Activated T-helper 1 cell treated with anti-CD3 and anti-CD28 coated beads, Interleukin-12 subunit alpha, Interleukin-12 subunit beta, Interleukin-2, Interleukin-4 antibody, amounts not matched to agents 30 ng/mL and 10 ng/mL and 1 ng/mL, durations not matched to agents 14 hours and 24 hours and 36 hours (primary cell): ENCODE measurements at places on chromosomes 2 and 18.
A peak's percentile ranks its signal among the peaks of the same experiment; 100 is the strongest.

GRCh38 chr2:239700686-239701345, 300.0 kb upstream of the HDAC4 start:
- H3K27ac ChIP-seq, result no peak overlapping the region
- peaks cover 5% of the 10 kb centered on the region for H3K27me3 ChIP-seq
- no peak for DNase-seq
- no peaks in the 10 kb centered on the region for H3K4me1 ChIP-seq
- H3K4me3 ChIP-seq, result no peak overlapping the region

DNA sequence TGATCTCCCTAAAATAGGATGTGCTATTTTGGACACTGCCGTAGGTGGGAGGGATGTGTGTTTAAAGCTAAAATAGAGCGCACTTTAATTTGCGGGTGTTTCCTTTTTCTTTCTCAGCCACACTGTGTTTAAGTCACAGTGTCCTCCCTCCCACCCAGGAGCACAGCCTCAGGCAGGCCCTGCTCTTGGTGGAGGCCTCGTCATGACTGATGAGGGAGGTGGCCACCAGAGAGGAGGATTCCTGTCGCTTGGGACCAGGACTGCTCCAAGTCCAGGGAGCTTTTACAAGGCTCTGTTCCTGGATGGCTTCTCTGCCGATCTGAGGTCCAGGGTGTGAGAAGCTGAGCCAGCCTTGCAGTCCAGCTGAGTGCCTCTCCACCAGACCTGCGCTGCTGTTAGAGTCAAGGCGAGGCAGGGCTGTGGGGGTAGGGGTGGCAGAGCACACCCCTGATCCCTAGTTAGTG, 33.5 kb downstream of the INPP4A start:
- H3K36me3 ChIP-seq, result peaks cover 17% of the 10 kb centered on the region
- no peak for DNase-seq
- H3K27ac ChIP-seq, result peak overlapping the region; percentile 81
- peaks cover 99% of the 10 kb centered on the region for H3K4me1 ChIP-seq
- H3K27me3 ChIP-seq, result no peaks in the 10 kb centered on the region

- H3K27me3 ChIP-seq, result no peaks in the 10 kb centered on the region
- peaks cover 7% of the 10 kb centered on the region for H3K36me3 ChIP-seq
- peak; percentile 75 for DNase-seq
- H3K27ac ChIP-seq, result peak within 1 kb of the TSS; percentile 89
Measured at GRCh38 chr2:62195421-62196277, at the start of gene B3GNT2. TSS of gene B3GNT2 (plus strand) at chr2:62196115. CDS start at chr2:62222221, 26,106 bp downstream.

- H3K27ac ChIP-seq, result no peak overlapping the region
- no peak overlapping the region for H3K4me3 ChIP-seq
- H3K4me1 ChIP-seq, result no peaks in the 10 kb centered on the region
- no peaks in the 10 kb centered on the region for H3K36me3 ChIP-seq
- no peak for DNase-seq
- peaks cover 5% of the 10 kb centered on the region for H3K27me3 ChIP-seq
Measured at GRCh38 chr2:36663851-36664695, 32.4 kb upstream of the VIT start.

DNA sequence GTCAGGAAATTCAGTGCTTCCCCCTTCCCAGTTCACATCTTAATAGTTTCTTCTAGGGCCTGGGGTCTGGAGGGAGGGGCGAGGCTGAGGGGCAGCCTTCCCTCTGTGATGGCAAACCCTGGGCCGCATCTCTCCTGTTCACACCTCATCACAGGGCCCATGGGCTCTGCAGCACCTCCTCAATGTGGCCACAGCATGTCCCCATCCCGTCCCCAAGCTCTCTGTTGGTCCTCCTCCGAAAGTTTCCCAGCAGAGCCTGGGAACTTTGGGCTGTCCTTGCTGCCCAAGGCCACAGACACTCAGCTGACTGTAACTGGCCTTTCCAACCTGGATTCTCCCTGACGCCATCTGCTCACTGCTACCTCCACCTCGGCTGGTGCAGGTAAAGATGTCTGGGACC, 112.7 kb upstream of the PTPRM start:
- no peak overlapping the region for H3K4me3 ChIP-seq
- no peaks in the 10 kb centered on the region for H3K4me1 ChIP-seq
- DNase-seq, result no peak
- H3K36me3 ChIP-seq, result no peaks in the 10 kb centered on the region
- H3K27ac ChIP-seq, result no peak overlapping the region

DNA sequence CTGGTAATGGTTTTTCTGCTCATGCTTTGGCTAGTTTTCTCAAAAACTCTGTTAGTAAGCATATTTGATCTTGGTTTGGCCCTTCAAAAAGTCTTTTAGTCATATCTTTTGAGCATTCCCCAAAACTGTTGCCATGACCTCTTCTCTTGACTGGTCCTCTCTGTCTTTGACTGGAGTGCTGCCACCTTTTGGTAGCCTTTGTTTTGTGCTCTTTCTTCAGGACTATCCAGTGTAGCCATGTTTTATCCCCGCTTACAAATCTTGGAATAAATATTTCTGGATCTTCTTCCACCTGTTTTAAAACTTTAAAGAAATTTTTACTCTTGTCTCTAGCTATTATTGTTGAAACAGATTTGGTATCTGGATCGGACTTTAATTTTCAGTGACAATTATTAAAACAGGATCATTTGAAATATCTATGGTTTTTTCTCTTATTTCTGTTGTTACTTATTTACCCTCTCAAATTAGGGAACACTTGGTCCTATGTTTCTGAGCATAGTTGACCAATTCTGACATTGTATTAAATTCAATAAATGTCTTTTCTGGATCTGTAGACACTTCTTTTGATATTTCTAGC, 965 bp upstream of the ELOA2 start:
- no peak for DNase-seq
- H3K36me3 ChIP-seq, result no peaks in the 10 kb centered on the region
- peaks cover 4% of the 10 kb centered on the region for H3K27me3 ChIP-seq
- H3K4me1 ChIP-seq, result no peaks in the 10 kb centered on the region
- H3K4me3 ChIP-seq, result no peak overlapping the region

DNA sequence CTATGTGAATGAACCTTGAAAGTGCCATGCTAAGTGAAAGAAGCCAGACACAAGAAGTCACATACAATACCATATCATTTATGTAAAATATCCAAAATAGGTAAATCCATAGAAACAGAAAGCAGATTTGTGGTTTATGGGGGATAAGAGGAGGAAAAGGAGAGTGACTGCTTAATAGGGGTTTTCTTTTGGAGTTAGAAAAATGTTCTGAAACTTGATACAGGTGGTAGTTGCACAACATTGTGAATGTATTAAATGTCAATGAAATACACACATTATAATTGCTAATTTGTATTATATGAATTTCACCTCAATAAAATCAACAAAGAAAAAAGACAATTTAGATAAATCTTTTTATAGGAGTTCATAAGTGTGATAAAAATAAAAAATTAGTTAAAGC, 37.1 kb downstream of the MEMO1 start:
- peaks cover 5% of the 10 kb centered on the region for H3K4me1 ChIP-seq
- H3K27me3 ChIP-seq, result peaks cover 1% of the 10 kb centered on the region
- no peak overlapping the region for H3K4me3 ChIP-seq
- DNase-seq, result no peak
- no peak overlapping the region for H3K27ac ChIP-seq

GRCh38 chr18:68611311-68611710, 103.6 kb downstream of the TMX3 start:
- H3K36me3 ChIP-seq, result no peaks in the 10 kb centered on the region
- H3K4me3 ChIP-seq, result no peak overlapping the region
- no peaks in the 10 kb centered on the region for H3K4me1 ChIP-seq

DNA sequence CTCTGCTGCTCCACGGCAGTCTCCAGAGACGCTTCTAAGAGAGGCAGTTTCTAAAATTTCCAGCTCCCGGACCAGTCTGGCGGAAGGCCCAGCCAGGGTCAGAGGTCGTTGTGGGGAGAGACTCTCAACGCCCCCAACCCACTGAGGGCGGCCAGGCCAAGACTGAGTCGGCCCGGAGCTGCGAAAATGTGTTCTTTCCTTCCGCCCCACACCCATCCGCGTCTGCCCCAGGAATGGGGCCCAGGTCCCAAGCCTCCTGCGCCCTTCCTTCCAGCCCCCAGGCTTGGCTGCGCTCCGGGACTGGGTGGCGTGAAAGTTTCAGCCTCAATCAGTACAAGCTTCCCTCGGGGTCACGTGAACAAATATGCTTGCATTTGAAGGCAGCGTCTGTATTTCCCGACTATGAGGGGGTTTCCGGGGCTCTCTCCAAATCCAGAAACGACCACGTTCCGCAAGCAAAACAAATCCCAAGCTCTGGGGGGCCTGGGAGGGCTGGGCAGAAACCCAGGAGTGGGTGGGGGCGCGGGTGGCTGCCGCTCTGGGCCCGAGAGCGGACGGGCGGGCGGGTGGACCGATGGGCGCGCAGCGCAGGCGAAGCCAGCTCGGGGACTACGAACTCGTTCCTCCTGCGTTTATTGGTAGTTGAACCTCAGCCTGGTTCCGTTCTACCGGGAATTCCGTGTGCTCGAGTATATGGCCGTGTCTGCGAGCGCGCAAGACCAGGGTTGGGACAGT, 3.3 kb downstream of the HOXD3 start:
- no peak overlapping the region for H3K4me3 ChIP-seq
- peaks cover 78% of the 10 kb centered on the region for H3K27me3 ChIP-seq
- H3K36me3 ChIP-seq, result peaks cover 7% of the 10 kb centered on the region
- no peaks in the 10 kb centered on the region for H3K4me1 ChIP-seq
